ENCODE measurements at places on chromosomes 5 and 9.

GRCh38 chr9:112694706-112695555, 23.0 kb downstream of the INIP start:
- no peak for DNase-seq

- no peak for DNase-seq
These were observed 1.6 kb upstream of the DBN1 start for GRCh38 chr5:177474846-177475562.

DNA sequence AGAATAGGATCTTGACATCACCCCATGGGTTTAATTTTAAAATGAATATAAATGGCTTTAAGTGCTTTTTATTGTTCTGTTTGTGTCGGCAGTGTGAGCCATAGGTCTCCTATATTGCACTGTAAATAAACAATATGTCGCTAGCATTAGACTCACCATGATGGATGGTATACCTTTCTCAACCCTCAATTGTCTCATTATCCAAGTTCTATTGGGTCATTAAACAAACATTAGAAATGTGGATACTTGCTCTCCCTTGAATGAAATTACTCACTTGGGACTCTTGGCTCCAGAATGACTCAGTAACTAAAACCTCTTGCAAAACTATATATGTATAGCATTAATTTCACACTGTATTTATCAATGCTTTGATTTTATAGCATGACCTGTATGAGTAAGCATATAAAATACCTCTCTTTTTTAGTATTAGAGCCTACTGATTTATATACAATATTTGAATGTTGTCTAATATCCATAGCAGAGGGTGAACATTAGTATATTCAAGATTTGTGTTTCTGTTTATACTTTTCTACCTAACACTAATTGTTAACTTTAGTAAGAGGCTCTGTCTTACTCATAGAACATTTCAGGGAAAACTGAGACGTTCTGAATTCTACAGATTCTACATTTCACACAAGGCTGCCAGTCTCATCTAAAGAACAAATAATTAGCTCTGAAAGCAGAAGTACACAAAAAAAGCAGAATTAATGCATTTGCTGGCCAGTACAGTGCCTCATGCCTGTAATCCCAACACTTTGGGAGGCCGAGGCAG, 303.8 kb upstream of the PRR16 start:
- no peak for DNase-seq

- no peak for DNase-seq
These were observed 377.0 kb downstream of the GLIS3 start for GRCh38 chr9:3922846-3923245.

- DNase-seq: no peak
These were observed 100.6 kb downstream of the ICE1 start for GRCh38 chr5:5523066-5523505.

DNA sequence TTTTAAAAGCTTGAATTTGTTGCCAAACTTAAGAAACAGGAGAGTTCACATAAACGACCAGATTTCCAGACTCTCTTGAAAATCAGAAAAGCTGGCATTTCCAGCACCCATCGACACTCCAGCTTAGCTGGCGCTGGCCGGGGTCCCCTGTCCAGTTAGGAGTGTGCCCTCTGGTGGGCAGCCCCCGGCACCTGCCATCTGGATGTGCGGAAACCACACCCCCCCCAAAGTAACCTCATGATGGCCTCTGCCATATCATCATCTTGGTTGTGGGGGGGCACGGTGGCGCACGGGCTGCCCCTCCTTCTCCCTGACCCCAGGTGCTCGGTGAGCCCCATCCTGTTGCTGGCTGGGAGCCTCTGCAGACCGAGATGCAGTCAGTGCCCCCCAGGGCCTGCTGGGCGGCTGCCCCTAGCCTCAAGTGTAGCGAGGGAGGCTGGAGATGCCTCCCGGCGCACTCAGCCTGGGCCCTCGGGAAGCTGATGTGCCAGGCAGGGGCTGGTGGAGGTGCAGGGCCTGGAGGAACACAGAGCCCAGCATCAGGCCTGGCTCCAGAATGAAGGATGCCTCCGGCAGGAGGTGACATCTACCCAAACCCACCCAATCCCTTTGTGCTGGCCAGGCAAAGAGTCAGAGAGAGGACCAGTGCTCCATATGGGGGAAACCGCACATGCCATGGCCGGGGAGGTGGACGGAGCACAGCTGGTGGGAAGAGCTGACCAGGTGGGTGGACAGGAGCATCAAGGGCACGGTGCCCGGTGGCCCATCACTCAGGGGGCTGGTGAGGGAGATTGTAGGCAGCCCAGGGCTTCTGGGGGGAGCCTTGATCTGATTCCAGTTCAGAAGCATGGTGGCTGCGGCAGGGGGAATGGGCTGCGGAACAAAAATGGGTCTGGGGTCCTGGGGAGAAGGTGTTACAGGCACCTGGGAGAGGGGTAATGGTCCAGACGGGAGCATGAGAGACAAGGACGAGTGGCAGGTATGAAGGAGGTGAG, 70.6 kb downstream of the ADAMTS2 start:
- peak; percentile 60 for DNase-seq

GRCh38 chr5:162037431-162037830, 30.1 kb upstream of the GABRG2 start:
- no peak for DNase-seq
